Aortic smooth muscle cell (primary cell): ENCODE measurements at places on chromosomes 4 and X. TPM values are rescaled to one million over a fixed set of nuclear protein-coding genes. Genes with fewer than 3 reads are reported as not detected.

BEND2 gene
- not detected in 2 replicates for total RNA-seq

WAS gene
- total RNA-seq: 0.12 TPM in 1 of 2 replicates, not detected in the other

BCOR gene
- 10.6 and 11.8 TPM in 2 replicates for total RNA-seq

DAPP1 gene
- total RNA-seq: not detected in 2 replicates

AFF1 gene
- total RNA-seq: 9.5 and 13.1 TPM in 2 replicates

GAGE12H gene
- total RNA-seq: not detected in 2 replicates

RNF150 gene
- 0.13 and 0.25 TPM in 2 replicates for total RNA-seq

UCP1 gene
- not detected in 2 replicates for total RNA-seq

ODAM gene
- total RNA-seq: not detected in 2 replicates

TLR10 gene
- total RNA-seq: not detected in 2 replicates

VCX3A gene
- total RNA-seq: not detected in 2 replicates

SPRY1 gene
- 32.2 and 35.4 TPM in 2 replicates for total RNA-seq

RBM47 gene
- total RNA-seq: 0.25 and 0.40 TPM in 2 replicates

TIGD4 gene
- 0.12 and 0.13 TPM in 2 replicates for total RNA-seq

RADX gene
- total RNA-seq: 0.92 and 1.1 TPM in 2 replicates
